Activated T-cell treated with anti-CD3 and anti-CD28 coated beads, Interleukin-2, amount 50 U/mL, for 4 hours (primary cell): ENCODE measurements at places on chromosomes 2 and 18.

DNA sequence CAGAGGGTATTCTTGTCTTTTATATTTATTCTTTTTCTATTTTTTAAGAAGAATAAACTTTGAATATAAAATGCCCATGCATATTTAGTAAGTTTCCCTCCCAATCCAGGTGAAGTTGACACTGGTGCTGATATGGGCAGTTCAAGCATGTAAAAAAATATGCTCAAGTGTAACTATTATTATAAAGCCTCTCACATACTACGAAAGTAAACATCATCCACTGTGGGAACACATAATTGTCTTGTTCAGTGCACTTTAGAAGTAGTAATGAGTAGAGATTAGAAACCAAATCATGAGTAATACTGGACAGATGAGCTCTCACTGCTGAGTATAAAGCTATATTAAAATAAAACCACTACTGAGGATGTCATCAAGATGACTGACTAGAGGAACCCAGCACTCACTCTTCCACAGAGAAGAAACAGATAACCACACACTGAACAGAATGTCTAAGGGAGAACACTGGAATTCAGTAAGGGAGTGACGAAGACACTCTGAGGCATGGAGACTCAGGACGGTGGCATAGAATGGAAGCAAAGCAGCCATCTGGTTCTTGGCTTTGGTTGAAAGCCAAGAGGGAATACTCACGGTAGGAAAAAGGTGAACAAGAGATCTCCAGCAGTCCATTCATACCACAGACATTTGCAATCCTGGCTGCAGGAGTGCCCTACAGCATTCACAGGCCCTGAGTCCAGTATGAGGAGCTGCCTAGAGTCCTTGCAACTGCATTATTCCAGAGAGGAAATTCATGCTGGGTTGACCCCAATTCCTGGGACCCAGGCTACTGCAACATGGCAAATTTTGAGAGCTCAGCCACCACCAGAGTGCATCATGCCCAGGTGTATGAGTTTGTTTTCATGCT is 9.5 kb upstream of the FAM110C start:
- DNase-seq = no peak

- DNase-seq = no peak
Observed at GRCh38 chr2:26691161-26691560, 1.4 kb upstream of the KCNK3 start.

GRCh38 chr2:139819273-139819796 is 1039.1 kb upstream of the NXPH2 start:
- DNase-seq = no peak

DNA sequence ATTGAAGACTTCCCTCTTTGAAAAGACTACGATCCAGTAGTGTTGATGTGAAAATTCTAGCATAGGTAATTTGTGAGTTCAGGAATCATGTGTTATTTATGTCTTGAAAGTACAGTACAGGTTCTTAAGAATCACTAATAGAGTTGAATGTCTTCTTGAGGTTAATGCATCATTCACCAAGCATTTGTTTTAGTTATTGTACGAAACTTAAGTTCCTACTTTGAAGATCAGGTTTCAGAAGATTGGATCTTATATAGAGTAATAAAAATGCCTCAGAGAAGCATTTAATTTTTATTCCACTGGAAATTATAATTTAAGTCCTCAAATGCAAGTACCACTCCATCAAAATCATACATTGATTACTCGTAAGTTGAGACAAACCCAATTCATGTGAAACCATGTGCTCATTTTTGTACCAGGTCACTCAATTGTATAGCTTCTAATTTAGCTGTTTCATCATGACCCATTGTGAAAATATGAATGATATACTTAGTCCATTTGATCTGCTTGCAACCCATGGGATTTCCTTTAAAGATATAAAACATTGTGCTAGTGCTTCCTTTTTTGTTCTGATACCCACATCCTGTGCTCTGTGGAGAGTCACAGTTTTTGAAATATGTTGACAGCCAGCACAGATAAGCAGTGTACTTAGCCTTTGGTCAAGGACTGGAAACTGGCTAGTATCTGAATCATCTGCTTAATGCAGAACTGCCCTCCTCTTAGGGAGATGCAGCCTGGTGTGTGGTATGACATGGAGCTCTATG is 22.5 kb upstream of the RAB27B start:
- DNase-seq = no peak

DNA sequence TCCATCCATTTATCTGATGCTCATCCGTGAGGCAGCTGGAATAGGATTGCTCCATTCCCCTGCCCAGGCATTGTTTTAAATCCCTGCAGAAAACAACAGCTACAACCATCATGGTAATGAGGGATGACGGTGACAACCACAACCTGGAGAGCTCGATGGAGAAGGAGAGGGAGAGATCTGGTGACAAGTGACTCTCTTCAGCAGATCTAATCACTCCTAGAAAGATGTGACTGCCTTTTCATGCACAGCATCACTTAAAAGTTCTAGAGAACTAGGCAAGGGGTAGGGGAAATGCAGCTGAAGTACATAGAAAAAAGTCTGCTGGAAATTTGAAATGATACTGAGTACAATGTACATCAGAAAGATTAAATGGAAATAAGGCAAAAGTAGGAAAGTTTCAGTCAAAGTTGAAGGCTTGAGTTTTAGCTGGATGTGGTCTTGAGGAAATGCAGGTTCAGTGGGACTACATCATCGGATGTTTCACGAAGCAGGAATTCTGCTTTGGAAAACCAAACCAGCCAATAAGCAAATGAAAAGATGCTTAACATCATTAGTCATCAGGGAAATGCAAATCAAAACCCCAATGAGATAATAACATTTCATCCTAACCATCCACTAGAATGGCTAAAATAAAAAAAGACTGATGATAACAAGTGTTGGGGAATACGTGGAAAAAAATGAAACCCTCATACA is 6.8 kb upstream of the ARHGAP25 start:
- DNase-seq = no peak

- DNase-seq = no peak
Observed at GRCh38 chr2:209936106-209936666, 66.3 kb upstream of the RPE start.

- DNase-seq = no peak
Observed at GRCh38 chr18:72866442-72866900, 1.3 kb downstream of the NETO1 start.
